ENCODE measurements at places on chromosomes 13 and 19.

DNA sequence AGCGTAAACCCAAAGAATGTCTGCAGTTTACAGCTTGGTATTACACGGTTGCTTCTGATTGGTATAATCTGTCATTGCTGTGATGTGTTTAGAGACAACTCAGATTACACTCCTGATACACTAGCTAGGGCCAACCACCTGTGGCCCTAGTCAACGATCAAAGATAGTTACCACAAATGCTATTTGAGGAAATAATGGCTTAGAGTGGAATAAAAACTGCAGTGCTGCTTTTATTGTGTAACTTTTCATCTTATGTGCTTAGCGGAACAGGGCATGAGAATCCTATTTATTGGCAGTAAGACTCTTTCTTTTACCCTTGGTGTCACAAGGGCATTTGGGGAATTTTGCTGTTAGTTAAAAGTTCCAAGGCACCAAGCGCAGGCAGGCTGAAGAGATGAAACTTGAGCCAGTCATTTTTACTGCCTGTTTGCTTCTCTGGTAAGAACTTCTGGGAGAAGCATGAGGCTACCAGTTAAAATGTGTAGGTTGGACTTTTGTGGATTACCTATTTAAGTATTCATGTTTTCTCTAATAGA is 363.3 kb downstream of the KCNRG start:
- peak; percentile 26 for DNase-seq

DNA sequence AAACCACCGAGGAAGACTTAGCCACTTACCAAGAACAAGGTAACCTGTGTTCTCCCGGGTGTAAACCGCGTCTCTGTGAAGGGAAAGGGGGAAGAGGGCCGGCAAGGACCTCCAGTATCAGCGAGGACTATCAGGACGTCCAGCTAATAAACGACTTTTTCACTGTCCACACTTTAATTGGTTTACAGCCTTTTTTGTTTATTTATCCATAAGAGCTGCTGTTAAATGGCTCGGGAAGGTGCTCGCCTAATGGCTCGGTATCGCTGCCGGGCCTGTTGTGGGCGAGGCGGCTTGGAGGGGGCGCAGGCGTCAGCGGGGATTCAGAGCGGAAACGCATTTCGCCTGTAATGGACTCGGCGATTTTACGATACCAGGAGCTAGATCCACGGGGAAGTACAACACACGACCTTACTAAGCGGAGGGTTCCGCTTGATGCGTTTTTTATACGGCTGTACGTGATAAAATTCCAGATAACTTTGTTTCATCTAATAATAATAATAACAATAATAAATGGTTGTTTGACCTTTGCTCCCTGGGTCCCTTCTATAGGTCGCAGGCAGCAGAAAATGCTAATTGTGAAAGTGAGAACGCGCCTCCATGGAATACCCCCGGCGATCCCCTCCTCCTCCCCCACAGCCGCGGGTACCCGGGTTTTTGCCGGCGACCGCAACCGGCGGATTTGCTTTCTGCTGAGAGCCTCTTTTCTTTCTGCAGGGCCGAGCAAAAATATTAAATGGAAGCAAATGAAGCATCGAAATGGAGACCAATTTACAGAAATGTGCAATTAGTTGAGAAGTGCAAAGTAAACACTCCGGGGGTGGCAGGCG is 2.5 kb upstream of the PDX1 start:
- DNase-seq, result no peak

- DNase-seq, result no peak
These were observed 11.5 kb upstream of the CAPNS1 start for GRCh38 chr19:36128392-36128736.

DNA sequence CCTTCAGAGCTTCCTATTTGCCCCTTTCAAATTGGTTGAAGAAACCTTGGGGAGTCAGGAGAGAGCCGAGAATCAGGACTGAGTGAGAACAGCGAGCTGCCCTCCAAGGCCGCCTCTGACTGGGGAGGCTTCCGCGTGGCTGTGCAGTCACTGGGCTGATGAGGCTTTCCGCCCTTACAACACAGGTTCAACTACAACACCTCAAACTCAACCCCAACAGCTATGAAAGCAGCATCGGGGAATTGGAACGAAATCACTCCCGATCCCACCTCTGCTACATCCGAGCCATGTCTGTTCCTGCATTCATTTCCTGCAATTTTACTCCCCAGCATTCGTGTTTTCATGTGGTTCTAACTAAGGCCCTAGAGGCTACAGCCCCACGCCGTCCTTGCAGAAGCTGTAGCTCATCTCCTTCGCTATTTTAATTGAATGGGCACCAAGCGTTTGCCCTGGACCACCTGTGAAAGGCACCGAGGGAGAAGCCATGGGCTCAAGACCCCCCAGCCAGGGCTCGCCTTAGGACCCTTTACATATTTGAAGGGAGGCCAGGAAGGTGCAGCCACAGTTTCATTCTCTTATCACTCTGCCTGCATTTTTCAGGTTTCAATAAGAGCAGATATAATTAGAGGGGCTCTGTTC is 12.3 kb upstream of the RASA3 start:
- no peak for DNase-seq

GRCh38 chr19:35269438-35270117 is 816 bp downstream of the USF2 start:
- peak; percentile 93 for DNase-seq

DNA sequence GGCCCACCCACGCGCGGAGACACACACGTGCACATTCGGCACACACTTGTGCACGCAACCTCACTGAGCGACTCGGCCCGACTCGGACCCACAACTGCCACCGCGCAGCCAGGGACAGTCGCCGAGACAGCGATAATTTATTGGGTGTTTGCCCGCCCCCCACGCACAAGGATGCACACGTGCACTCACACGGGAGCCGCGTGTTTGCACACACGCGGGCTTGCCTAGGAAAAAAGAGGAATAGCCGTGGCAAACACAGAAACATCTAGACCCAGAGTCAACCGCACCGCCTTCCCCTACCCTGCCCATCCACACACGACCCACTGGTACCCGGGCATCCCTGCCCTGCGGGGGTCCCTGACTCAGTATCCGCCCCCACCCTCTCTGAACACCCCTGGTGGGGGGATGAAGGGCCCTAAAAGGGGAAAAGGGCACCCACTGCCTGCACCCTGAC is 1.1 kb upstream of the SSBP4 start:
- DNase-seq, result no peak

GRCh38 chr19:3114811-3115210 is 20.6 kb downstream of the GNA11 start:
- no peak for DNase-seq

DNA sequence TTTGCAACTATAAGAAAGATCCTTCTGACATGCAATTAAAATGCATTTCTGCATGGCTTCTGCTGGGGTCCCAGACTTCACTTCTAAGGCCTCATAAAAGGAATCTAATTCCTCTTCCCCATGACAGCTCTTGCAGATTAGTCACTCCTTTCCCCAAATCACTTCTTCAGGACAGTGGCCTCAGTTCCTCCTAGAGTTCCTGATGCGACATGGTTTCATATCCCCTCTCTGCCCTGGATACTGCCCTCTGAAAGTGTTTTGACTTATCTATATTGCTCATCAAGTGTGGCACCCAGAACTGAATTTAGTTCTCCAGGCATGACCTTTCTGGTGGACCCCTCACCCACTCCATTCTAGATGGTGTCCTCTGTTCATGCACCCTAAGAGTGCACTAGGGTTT is 238.1 kb downstream of the FOXO1 start:
- DNase-seq, result no peak

- DNase-seq, result no peak
These were observed 8.0 kb downstream of the IL17D start for GRCh38 chr13:20711301-20712044.

- DNase-seq, result peak; percentile 53
These were observed 21.2 kb downstream of the CCNA1 start for GRCh38 chr13:36453516-36453915.

- no peak for DNase-seq
These were observed 25.0 kb downstream of the SERPINE3 start for GRCh38 chr13:51364404-51365008.

DNA sequence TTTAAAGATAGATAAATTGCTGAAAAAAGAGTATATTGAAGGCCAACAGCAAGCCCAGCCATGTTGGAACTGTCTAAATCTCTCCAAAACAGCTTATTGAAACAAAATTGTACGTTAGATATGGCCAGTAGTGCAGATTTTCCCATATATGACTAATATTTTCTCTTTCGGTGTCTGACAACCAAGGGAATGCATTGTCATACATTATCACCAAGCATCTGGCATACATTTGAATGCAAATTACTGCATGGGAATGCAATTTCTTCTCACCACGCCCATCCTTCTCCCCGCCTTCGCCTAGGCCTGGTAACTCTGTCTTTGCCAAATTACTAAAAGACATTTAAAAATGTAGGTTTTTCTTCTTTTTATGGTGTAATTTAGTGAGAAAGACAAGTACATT is 32.5 kb upstream of the IRS2 start:
- DNase-seq, result peak; percentile 22

DNA sequence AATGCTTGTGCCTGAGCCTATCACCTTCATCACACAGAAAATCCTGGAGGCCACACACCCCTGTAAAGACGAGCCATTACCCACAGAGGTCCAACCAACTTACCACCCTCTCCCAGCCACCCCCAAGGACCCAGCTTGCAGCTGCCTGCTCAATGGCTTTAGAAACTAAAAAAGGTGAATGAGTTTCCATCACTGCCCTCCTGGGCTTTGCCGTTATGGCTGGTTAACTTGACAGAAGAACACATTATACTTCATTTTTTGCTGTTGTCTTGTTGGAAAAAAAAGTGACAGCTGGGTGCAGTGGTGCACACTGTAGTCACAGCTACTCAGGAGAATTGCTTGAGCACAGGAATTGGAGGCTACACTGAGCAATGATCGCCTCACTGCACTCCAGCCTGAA is 17.4 kb upstream of the FEM1A start:
- no peak for DNase-seq

DNA sequence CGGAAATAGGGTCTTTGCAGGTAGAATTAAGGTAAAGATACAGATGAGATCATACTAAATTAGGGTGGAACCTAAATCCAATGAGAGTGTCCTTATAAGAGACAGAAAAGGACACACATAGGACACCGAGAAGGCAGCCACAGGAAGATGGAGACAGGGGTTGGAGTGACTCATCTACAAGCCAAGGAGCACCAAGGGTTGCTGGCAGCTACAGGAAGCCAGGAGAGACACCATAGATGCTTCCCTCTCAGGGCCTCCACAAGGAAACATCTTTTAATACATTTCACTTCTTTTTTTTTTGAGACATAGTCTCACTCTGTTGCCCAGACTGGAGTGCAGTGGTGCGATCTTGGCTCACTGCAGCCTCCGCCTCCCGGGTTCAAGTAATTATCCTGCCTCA is 10.1 kb downstream of the TMEM143 start:
- DNase-seq, result no peak

DNA sequence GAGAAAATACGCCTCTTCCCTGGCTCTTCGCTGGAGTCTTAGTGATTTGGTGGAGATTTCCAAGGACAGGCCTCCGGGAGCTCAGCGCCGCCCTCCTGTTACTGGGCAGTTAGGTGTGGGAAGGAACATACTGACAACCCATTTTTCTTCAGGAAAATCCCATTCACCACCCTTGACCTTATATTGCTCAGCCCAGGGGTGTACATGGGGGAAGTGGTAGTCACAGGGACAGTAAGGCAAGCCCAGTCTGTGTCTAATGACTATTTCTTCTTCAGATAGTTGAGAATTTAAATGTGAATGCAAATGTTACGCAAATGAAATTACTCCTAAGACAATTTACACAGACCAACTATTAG is 119.4 kb downstream of the UQCRFS1 start:
- no peak for DNase-seq

GRCh38 chr19:33302175-33302973 is at the start of gene CEBPA:
CEBPA (minus strand) TSS chr19:33302534; CDS start chr19:33302414, 120 bp downstream.
- peak; percentile 93 for DNase-seq

DNA sequence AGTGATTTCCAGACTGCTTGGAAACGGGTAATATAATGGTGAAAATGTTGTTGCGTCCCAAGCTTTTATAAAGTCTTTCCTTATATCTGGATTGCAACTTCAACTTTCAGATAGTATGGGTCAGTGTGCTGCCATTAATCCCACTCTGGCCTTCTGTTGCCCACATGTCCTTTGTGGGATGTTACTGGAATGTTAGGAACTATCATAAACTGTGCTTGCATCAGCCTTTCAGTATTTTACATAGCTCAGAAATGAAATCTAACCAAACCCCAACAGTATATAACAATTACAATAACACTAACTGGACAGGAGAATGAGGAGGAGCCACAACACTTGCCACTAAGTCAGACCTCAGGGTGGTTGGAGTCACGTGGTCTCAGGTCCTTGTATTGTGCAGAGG is 78.9 kb downstream of the LNX2 start:
- DNase-seq, result no peak

- no peak for DNase-seq
These were observed 1242.2 kb upstream of the MIR17HG start for GRCh38 chr13:90105276-90105675.

GRCh38 chr13:112825875-112826274 is 136.0 kb downstream of the ATP11A start:
- DNase-seq, result no peak

- DNase-seq, result peak; percentile 45
These were observed 40.1 kb downstream of the FAM216B start for GRCh38 chr13:42821437-42821836.

DNA sequence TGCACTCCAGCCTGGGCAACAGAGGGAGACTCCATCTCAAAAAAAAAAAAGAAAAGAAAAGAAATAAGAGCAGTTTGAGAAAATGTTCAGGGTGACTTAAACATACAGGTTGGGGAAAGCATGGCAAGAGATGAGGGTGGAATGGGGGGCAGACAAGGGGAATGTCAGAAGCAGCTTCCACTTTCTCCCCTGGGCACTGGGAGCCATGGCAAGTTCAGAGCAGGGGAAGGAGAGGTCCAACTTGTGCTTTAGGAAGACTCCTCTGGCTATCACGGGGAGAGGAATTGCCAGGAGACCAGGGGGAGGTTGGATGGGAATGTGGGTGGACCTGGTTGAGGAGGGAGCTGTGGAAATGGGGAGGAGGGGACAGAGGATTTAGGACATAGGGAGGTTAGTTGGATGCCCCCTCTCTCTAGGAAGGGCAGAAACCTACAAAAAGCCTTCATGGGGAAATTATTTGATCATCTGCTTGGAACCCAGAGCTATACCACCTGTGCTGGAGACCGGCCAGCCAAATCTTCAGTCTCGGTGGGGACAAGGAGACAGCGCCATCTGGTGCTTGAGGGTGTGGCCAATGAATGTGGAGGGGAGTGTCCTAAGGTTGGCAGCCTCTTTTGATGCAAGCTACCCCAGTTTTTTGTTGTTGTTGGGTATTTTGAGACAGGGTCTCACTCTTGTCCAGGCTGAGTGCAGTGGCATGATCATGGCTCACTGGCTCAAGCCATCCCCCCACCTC is 7.3 kb upstream of the STRN4 start:
- DNase-seq, result peak; percentile 71

- DNase-seq, result no peak
These were observed 30.2 kb upstream of the SLC15A1 start for GRCh38 chr13:98782654-98783053.

DNA sequence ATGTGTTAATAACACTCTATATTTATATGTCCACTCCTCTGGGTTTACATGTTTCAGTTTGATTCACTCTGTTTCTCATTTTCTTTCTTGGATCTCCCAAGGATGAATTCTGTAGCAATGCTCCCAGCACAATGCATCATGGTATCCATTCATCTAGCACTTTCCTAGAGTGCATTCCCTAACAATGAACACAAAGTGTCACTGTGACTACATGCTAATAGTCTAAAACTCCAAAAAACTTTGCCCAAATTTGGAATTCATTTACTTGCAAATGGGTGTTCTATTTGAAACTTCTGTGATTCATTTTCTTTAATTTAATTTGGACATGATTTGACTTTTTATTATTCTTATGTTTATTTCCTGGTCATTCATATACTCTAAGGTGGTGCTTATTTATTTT is 286.3 kb downstream of the POU4F1 start:
- DNase-seq, result peak; percentile 61

Measured in tongue (tissue), 3 donors.